ENCODE measurements at places on chromosomes 6 and 20.

DNA sequence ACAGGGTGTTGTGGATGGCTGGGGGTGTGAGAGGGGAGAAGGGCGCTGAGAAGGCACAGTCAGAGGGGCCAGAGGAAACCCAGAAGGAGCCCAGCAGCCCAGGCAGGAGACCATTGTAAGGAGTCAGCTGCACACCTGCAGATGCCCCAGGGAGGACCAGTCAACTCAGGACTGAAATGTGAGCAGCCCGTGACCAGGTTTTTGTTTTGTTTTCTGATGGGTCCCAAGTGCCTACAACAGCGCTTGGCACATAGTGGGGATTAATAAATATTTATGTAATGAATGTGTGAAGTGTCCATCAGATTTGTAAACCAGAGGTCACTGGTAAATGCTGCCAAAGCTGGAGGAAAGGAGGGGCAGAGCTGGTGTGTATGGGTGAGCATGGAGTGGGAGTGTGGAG is 30.2 kb downstream of the TRAM2 start:
- DNase-seq: no peak

DNA sequence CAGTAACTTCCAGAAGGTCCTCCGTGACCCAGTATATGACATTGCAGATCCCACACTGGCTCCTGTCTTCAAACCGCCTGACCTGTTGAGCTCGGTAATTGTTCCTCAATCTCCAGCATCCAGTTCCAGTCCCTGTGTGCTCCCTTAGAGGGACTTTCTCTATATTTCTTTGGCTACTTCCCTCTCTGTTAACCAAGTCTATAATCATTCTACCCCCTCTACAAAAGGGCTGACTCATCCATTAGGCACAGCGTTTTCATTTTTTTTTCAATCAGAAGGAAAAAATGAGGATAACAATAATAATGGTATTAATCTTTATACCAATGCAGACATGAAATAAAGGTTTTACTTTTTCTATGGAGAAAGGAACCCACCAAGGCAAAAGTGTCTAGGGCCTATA is 69.3 kb downstream of the FAM229B start:
- DNase-seq: no peak

DNA sequence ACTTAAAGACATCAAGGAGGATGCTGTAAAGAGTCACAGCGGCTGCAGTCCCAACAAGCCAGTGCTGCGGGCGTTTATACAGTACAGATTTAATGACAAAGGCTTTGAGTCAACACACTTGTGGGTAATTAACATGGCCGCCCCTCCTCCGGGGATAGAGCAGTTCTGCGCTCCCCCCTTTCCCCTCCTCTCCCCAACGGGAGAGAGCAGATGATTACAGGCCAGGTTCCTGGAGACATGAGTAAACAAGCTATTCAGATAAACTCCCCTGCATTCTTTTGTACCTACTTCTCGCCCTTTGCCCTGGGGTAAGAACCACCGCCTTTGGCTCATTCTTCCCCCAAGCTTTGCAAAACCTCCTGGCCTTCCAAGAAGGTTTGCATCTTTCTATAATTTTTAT is 23.6 kb upstream of the FABP7 start:
- DNase-seq: no peak

- no peak for DNase-seq
Observed at GRCh38 chr6:31795616-31796298, at the start of gene VARS1. TSS of gene VARS1 (minus strand) at chr6:31795752. CDS start at chr6:31795217, 535 bp downstream.

DNA sequence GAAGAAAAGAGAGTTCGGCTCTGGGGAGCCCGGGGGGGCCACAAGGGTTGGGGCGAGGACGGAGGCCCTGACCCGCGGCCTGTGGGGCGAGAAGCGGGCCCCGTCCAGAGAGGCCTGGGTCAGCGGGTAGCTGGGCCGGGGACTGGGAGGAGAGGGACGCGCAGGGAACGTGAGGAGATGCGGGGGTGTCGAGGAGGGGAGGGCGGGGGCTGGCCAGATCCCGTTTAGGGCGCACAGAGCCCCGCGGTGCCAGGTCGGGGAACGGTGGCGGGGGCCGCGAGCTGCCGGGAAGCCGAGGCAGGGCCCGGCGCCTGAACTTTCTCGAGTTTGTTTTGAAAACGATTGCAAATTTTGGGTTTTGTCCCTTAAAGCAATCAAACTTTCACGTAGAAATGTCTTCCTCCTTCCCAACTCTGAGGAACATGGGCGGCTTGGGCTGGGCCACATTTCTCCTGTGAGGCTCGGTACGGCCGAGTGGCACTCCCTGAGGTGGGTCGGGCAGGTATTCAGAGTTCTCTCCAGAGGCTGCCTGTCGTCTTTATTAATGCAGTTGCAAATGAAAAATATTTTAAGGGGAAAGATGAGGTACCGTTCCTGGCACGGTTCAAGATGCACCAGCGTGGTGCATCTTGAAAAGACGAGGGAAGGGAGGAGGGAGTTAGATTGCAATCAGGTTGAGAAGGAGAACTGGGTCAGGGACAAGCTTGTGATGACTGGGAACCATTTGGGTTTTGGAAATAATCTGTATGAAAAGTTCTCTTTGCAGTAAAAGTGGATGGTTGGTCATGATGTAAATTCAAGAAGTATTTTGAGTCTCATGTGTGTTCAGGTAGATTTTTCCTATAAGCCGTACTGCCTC is 972 bp downstream of the RNF8 start:
- DNase-seq: no peak

DNA sequence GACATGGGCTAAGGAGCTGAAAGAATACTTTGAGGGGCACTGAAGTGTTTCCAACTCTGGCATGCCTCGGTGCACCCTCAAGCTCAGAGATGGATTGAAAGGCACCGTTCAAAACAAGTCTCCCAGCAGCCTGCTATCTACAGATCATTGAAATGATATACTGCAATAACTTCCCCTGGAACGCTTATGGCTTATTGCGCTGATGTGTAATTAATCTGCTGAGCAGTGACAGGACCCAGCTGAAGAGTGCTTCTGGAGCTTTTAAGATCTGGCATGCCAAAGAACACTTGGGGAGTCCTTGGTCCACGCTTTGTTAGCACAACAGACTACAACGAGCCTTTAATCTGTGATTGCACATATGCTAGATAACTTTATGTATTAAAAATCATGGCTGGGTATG is 708.2 kb downstream of the PRKN start:
- DNase-seq: no peak

- no peak for DNase-seq
Observed at GRCh38 chr20:29756664-29757063, 1500.8 kb upstream of the DEFB115 start.

DNA sequence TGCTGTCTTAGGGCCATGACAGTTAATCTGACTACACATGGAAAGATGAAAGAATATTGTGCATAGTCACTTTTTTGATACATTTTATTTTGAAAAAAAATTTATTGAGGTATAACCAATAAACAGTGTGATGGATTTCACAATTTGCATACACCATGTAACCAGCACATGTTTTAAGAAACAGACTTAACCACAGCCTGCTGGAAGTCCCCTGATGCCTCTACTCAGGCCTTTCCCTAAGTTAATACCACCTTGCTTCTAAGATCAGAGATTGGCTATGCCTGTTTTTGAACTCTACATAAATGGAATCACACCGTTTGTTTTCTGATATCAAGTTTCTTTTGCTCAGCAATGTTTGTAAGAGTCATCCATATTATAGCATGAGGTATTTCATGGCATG is 136.3 kb downstream of the CFAP61 start:
- DNase-seq: no peak

- no peak for DNase-seq
Observed at GRCh38 chr6:35583893-35584688, 71.4 kb upstream of the TULP1 start.

GRCh38 chr6:70538376-70538775 is 28.4 kb upstream of the SDHAF4 start:
- no peak for DNase-seq

GRCh38 chr6:43097098-43097489 is 21.0 kb downstream of the PTK7 start:
- DNase-seq: no peak

GRCh38 chr6:38396209-38396608 is 243.5 kb downstream of the BTBD9 start:
- DNase-seq: no peak

GRCh38 chr6:23875006-23875405 is 251.0 kb upstream of the NRSN1 start:
- DNase-seq: no peak

DNA sequence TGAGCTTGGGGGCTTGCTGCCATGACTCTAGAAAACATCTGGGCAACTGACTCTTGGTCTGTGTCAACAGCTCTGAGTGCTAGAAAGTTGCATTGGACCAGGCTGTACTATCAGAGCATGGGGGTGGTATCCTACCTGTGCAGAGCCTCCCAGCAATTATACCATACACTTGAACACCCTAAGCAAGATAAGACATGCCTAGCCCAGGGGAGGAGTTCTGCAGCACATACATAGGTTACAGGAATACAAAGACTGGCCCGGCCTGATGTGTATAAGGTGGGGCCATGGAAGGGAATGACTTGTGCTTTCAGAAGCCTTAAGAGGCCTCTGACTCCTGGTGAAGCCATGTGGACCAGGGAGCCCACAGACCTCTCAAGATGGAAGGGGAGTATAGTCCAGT is 11.4 kb upstream of the MOCS1 start:
- no peak for DNase-seq

- no peak for DNase-seq
Observed at GRCh38 chr6:56270812-56271441, 23.5 kb upstream of the COL21A1 start.

DNA sequence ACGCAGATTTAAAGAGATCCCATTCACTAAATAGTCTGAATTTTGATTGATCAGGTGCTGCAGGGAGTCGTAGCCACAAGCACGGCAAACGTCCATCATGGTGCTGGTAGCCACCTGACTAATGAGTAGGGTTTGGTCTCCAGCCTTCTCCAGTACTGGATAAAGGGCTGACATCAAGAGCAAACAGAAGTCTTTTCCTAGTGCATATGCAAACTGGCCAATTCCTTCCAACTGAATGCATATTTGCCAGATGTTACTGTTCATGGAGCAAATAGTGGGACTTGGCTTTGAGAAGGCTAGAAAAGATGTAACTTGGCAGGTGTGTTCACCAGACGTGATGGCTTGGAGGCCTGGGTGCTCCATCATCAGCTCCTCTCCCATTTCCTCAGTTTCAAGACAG is 21.6 kb downstream of the TTI1 start:
- DNase-seq: no peak

DNA sequence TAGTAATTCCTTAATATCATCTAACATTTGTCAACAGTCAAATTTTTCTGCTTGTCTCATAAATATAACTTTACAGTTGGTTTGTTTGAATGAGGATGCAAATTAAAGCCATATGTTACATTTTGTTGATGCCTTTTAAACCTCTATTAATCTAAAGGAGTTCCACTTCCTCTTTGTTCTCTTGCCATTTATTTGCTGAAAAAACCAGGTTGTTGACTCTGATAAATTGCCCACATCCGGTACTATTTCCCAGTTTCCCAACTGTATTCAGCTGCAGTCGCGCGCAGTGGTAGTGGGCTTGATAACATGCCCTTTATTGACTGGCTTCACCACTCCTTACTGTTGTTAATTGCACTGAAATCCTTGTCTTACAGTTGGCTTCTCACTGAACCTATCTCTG is 32.8 kb upstream of the SIRPB2 start:
- no peak for DNase-seq

GRCh38 chr6:17907406-17908229 is 79.8 kb downstream of the KIF13A start:
- DNase-seq: peak; percentile 95

DNA sequence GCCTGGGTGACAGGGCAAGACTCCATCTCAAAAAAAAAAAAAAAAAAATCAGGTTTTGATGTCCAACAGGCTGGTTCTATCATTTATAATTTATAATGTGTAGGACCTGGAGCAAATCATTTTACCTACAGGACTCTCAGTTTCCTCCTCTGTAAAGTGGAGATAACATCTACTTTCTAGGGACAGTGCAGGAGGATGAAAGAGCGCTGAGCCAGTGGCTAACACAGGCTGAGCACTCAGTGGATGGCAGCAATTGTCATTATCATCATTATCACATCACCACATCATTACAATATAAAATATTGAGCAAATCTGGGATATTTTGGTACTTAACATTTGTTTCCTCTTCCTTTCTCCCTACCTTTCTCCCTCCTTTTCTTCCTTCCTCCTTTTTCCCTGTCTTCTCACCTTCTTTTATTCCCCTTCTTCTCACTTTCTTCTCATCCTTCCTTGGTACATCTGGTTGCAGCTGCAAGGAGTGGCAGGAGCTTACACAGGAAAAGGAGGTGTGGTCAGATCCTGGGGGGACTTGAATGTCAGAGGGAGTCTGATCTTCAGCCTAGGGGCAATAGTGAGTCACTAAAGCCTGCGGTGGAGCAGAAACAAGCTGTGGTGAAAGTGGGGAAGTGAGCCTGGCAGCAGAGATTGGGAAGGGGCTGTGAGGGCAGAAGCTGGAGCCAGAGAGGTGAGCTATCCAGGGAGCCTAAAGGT is 24.6 kb upstream of the CTNNBL1 start:
- DNase-seq: no peak

DNA sequence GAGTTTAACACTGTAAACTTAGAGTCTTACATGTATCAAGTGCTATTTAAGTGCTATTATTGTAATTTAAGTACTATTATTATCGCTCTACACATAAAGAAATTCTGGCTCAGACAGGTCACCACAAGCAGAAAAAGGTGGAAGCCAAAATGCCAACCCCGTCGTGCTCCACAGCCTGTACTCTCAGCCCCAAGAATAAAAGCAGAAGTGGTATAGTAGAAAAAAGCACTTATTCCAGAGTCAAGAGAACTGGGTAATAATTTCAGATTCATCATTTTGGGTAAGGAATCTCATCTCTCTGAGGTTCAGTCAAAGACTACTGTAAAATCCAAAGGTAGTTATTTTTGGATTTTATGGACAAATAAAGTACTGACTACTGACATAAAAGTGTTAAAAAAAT is 943 bp downstream of the ZUP1 start:
- no peak for DNase-seq

- no peak for DNase-seq
Observed at GRCh38 chr6:135215160-135215559, 34.1 kb downstream of the MYB start.

- DNase-seq: no peak
Observed at GRCh38 chr6:38612143-38612965, 27.4 kb downstream of the BTBD9 start.

DNA sequence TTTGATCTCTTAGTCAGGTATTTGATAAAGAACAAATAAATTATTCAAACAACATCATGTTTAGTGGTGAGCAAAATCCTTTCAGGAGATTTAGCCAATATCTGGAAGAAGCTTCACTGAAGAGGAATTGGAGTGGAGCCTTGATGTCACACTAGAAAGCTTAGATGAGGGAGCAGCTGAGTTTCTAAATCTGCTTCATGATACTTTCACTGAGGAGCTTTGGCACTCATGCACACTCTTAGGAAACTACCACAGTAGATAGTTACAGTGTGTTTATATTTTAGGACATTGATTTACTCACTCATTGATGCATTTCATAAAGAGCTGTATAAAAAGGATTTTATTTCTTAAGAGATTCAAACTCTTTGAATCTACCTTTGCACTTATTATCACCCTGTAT is 366.2 kb upstream of the BTBD3 start:
- no peak for DNase-seq

DNA sequence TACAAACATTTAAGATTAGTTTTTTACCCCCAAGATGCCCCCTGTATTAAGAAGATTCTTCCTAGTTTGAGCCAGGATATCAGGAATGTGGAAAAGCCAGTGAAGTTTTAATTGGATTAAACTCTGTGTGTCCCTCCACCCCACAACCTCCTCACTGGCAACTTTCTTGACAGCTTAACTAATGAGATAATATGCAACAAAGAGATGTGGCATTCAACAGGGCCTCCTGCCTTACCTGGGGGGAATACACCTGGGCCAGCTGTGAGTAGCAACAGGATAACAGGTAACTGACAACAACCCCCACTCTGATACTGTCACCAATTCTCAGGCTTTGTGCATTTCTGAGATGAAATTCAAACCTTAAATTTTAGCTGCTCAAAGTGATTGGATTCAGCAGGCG is 512.3 kb downstream of the TFAP2B start:
- no peak for DNase-seq

Measured in non-pigmented ciliary epithelial cell (primary cell).